ENCODE measurements at places on chromosomes 4 and X.

DNA sequence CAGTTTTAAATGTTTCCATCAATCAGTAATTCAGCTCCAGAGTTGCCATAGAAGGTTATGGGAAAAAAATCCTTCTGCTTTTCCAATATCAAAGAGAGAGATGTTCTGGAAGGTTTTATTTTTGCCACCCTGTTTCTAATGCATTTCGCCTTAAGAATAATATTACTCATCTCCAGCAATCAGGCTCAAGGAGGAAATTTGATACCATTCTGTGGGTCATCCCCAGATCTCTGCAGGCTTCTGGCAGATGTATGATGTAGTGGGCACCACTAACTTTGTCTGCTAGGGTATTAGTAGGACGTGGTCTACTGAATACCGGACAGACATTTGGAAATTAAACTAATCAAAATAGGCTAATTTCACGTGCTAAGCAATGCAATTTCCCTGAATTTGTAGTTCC lies 645.4 kb upstream of the TENM3 start:
- DNase-seq = no peak

- no peak for DNase-seq
These were observed 276.9 kb upstream of the PCDH7 start for GRCh38 chr4:30443289-30443688.

GRCh38 chr4:104279744-104280143 lies 214.9 kb downstream of the CXXC4 start:
- DNase-seq = no peak

DNA sequence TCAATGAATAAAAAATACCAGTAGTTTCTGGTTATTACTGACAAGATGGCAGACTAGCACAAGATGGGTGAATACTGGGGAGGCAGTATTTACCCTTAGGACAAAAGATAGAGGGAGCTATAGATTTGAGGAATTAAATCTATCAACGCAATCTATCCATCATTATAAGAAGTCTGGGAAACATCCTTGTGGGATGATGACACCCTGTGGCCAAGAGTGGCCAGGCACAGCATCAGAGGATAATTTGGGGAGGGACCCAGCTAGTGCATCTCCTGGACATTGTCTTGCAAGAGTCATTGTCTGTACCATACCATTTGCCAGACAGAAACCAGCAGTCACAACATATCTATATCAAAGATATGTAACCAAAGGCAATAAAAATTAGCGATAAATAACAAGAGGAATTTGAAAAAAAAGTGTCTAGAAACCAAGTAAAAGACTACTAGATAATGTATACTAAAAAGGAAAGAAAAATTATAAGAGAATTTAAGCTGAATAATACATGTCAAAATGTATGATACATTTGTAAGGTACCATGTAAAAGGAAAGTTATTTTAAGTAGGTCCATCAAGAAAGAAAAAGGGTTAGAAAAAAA lies 22.9 kb downstream of the KCTD8 start:
- DNase-seq = no peak

- no peak for DNase-seq
These were observed 12.1 kb upstream of the PORCN start for GRCh38 chrX:48496660-48497059.

- DNase-seq = no peak
These were observed 28.4 kb upstream of the FBXW7 start for GRCh38 chr4:152564336-152564735.

GRCh38 chr4:37924946-37925345 lies 34.1 kb downstream of the TBC1D1 start:
- DNase-seq = no peak
